Right renal cortex interstitium (tissue), 3 donors: ENCODE measurements at places on chromosomes 1 and 21.

GRCh38 chr1:22450351-22451021 is 1.2 kb upstream of the ZBTB40 start:
- no peak for DNase-seq

- DNase-seq = no peak
These were observed 57.5 kb downstream of the RGS2 start for GRCh38 chr1:192866241-192866868.

GRCh38 chr1:69611316-69611715 is 43.6 kb downstream of the LRRC7 start:
- DNase-seq = no peak

DNA sequence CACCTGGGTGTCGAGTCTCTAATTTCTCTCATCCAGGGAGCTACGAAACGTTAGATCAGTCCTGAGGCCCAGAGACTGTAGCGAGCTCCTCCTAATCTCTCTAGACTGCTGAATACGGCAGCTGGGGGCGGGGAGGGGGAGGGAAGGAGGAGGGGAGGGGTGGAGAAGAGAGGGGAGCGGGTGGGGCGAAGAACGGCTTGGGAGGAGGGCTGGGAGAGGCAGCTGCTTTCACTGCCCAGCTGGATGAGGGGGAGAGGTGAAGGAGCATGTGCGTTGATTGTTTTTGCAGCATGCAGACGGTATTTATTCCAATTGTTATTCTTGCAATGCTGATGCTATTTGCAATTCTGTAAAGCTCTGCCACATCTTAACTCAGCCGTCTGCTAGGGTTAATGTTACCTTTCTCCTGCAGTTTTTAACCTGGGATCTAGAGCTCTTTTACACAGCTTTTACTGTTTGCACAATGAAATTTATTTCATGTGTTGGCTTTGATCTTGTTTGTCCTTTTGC is 790 bp downstream of the DNAJC6 start:
- DNase-seq = no peak

DNA sequence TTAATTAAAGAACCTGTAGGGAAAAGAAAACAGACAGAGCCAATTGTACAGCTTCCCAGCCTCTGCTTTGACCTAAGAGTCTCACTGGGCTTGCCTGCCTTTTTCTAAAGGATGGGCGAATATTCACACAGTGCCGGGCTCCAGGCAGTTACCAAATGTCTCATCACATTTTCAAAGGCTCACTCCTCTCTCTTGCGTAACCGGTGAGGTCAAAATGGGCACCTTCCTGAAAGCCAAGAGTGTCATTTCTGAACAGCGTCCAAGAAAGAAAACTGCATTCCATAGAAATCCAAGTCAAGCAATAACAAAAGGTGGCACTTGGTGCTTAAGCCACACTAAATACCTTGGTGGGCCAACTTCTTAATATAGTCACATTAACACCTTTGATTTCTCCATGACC is 710 bp upstream of the PALMD start:
- no peak for DNase-seq

GRCh38 chr1:29208442-29208841 is 22.3 kb downstream of the MECR start:
- DNase-seq = no peak

DNA sequence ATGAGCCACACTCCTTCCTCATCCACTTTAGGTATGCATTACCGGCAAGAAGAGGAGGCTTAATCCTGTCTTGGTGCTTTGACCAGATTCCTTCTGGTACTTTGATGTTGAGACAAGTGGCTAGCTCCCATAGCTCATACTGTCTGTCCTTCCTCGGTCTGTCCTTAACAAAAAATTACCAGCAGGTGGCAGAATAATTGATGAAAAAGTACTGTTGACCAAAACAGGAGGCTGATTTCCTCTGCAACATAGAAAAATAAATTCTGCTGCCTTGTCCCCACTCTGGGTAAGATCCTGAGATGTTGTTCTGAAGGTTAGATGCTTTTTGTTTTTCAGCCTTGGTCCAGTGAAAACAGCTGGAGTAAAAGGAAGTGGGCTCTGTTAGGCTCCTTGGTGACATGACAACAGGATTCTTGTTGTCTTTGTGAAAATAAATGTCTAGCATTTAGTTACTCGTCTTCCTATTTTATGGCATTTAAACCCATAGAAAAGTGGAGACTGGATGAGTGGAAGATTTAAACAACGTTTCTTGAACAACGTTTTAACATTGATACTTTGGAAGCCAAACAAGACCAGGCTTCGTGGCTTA is 11.2 kb upstream of the HJV start:
- DNase-seq = no peak

DNA sequence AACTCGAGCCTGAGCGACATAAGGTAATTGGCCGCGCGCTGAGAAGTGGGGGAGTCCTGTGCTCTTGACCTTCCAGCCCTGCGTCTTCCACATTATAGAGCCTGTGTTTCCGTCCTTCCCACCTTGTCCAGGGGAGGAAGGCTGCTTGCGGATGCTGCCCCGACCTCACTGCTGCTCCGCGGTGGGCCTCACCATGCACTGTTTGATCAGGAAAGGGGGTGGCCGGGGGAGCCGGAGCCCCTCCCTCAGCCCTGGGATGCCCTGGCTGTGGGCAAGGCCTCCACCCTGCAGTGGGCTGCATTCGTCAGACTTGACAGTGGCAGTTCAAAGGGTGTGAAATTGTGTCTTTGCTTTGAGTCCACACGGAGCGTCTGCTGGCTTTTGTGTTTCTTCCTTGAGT is 30.1 kb downstream of the PCNT start:
- DNase-seq = no peak

DNA sequence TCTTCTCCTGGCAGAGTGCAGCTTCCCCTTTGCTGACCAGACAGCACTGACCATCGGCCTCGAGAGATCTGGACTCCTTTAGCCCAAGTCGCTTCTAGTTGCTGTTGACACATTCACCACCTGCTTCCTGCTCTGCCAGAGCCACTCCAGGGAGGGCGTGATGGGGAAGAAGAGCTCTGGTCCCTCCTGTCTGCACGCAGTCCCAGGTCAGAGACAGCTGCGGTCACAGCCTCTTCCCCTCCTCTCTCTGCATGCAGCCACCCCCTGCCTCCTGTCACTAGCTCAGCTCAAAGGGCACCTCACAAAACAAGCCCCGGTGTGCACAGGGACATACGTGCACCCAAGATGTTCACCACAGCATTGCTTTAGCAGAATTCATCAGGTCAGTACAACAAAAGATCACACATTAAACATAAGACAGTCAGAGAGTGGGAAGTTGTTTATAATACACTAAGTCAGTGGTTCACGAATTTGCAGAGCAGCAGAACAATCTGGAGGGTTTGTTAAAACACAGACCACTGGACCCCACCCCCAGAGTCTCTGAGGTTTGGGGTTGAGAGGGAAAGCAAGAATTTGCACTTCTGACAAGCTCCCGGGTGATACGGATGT is 132.9 kb downstream of the SYF2 start:
- no peak for DNase-seq

- no peak for DNase-seq
These were observed 626.7 kb upstream of the ADGRL2 start for GRCh38 chr1:81174052-81174451.

DNA sequence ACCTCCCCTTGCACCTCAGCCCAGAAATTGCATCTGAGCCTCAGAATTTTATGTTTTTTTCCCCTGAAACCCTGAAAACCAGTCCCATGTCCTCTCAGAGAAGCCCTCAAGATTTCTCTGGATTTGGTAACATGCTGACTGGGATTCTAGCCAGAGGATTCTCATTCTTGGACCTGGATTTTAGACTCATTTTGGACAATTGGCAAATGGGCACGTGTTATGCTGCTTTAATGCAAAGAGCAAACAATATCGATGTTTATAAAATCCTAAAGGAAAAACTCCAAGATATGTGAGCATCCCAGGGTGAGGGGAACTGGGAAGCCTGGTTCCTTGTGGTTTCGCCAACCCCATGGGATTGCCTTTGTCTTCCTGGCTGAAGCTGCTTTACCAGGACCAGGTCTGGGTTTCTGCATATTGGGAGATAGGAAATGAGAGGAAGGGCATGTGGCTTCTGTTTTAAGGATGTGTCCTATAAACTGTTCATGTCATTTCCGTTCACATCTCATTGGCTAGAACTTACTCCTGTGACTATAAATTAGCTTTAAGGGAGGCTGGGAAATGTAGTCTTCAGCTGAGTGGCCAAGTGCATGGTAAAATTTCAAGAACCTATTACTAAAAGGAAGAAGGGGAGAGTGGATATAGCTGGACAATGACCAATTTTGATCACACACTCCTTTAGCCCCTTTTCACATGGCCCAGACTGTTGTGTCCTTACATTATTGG is 27.2 kb upstream of the BCL10 start:
- no peak for DNase-seq

DNA sequence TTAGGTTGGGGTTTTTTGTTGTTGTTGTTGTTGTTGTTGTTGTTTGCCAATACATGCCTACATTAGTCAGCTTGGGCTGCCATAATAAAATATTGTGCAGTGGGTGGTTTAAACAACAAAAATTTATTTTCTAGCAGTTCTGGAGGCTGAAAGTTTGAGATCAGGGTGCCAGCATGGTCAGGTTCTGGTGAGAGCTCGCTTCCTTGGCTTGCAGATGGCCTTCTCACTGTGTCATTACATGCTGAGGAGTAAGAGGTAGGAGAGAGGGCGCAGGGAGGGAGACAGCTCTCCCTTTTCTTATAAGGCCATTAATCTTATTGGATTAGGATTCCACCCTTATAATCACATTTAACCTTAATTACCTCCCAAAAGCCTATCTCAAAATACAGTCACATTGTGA is 52.7 kb downstream of the DIRAS3 start:
- DNase-seq = no peak

DNA sequence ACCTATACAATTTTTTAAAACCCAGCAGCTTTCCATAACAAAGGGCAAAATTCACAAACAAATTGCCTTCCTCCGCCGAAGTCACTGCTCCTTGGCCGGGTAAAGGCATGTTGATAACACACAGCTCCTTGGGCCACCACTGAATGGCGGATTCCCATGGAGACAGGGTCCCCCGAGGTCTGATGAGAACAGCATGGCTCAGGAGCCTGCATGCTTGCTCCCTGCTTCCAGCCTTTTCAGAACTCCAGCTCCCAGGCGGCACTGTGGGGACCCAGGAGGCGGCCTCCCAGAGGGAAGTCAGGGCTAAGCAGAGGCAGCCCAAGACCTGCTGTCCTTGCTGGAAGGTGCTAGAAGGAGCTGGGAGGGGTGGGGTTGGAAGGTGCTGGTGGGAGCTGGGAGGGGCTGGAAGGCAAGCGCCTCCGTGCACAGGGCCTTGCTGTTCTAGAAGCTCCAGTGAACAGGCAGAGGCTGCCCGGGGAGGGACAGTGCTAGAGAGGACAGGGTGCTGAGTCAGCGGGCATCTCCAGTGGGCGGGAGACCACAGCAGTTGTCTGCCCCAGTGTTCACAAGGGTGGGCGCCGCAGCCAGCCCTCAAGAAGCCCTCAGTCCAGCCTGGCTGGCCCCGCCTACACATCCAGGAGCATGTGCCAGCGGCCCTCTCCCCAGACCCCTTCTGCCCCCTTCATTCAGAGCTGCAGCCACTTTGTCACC is 35.1 kb downstream of the PRDM16 start:
- no peak for DNase-seq

GRCh38 chr21:39788383-39788782 is 43.4 kb downstream of the IGSF5 start:
- DNase-seq = peak; percentile 87
